ENCODE measurements at places on chromosomes 4 and X. TPM values are rescaled to one million over a fixed set of nuclear protein-coding genes. Genes with fewer than 3 reads are reported as not detected.

DNA sequence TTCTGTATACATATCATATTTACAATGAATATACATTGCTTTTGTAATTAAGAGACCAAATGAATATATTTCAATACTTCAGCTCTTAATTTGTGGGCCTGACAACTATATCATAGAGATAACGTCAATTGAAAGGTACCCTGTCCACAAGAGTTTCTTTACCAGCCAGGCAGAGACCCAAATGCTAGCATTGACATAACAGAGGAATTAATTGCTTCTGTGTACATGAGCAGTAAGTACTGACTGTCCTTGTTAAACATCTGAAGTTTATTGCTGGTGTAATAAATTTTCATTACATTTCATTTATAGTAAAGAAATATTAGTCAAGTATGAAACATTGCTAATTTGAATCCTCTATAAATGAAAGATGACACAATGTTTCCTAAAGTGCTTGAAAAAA lies 910.8 kb downstream of the CCSER1 start:
- DNase-seq = no peak

Gene XK
- 3.7 TPM for total RNA-seq

- no peak for DNase-seq
These were observed 3.6 kb downstream of the IRS4 start for GRCh38 chrX:108732630-108733321.

Gene CT83
- not detected for total RNA-seq

DNA sequence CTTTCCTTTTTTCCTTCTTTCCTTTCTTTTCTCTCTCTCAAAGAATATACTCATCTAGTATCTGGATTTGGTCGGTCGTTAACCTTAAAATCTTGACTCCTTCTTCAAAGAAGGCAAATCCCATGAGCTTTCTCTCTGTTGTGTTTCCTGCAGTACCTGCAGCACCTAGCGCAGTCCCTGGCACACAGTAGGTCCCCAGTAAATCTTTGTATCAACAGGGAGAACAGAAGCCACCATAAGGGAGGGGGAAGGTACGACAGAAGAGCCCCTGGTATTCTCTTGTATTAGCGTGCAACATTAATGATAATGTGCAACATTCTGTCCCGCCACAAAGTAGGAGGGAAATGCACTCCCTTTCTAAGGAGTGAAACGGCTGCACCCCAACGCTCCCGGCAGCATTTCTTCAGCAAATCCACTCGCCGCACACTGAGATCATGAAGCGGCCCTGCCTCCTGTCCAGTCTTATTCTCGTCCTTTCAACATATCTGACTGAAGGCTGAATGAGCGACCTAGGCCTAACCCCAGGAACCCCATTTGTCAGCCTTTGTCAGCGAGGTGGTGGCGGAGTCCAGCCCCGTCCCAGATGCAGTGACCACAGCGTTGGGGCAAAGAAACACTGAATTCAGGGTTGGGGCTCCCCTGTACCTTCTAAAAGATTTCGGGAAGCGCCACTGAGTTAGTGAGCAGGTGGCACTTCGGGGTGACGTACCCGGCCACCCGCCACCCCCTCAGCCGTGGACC lies 133.7 kb downstream of the AMELX start:
- no peak for DNase-seq

Gene PABPC1L2B
- not detected for total RNA-seq

Gene BST1
- 4.5 TPM for total RNA-seq

DNA sequence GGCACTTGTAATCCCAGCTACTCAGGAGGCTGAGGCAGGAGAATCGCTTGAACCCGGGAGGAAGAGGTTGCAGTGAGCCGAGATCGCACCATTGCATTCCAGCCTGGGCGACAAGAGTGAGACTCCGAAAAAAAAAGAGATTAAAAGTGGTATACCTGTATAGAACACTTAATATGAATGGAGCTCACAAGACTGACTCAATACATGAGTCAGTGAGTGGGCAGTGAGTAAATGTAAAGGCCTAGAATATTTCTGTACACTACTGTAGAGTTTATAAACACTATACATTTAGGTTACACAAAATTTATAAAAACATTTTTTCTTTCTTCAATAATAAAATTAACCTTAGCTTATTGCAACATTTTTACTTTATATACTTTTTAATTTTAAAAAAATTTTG lies 93.8 kb downstream of the CENPC start:
- no peak for DNase-seq

Gene SGMS2
- total RNA-seq = 0.41 TPM

Gene LNX1
- 67.7 TPM for total RNA-seq

GRCh38 chr4:94634271-94634670 lies 123.5 kb upstream of the BMPR1B start:
- DNase-seq = no peak

Gene EVC
- total RNA-seq = 2.4 TPM

- no peak for DNase-seq
These were observed 4.5 kb upstream of the ITM2A start for GRCh38 chrX:79371640-79372039.

DNA sequence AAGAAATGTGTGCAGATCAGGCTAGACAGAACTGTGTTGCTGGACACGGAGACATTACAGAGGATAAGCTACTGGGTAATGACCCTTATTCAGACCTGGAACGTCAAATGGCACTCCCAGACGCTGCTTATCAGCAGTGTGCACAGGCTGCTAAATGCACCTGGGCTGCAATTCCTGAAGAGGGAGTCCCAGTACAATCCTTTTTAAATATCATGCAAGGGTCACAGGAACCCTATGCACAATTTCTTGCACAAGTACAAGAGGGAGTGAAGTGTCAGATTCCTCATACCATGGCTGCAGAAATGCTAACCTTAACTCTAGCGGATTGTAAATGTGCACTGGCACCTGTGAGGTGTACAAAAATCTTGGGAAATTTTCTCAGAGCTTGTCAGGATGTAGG lies 16.9 kb downstream of the SPIN2B start:
- no peak for DNase-seq

DNA sequence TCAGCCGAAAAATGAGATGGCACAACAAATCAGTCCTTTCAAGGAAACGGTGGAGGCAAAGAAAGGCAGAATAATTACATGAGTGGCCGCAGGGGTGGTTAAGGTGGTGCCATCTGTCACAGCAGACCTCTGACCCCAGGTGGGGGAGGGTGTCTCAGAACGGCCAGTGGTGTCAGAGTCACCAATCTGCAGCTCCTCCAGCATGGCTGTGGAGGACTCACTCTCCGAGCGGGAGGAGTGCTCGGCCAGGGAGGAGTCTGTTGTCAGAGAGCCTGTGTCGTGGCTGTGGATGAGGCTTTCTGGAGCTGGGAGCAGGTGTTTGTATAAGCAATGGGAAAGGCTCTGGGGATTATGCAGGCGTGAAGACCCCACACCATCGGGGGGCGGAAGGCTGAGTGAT lies 130.3 kb upstream of the PDLIM3 start:
- DNase-seq = no peak

- DNase-seq = no peak
These were observed 63.0 kb upstream of the ZXDB start for GRCh38 chrX:57528670-57529255.

GRCh38 chr4:127284236-127284635 lies 348.5 kb upstream of the INTU start:
- DNase-seq = no peak

GRCh38 chr4:33262824-33263223 lies 2542.7 kb downstream of the PCDH7 start:
- no peak for DNase-seq

Gene CT45A2
- total RNA-seq = not detected

GRCh38 chr4:146472404-146472803 lies 49.3 kb downstream of the SLC10A7 start:
- no peak for DNase-seq

DNA sequence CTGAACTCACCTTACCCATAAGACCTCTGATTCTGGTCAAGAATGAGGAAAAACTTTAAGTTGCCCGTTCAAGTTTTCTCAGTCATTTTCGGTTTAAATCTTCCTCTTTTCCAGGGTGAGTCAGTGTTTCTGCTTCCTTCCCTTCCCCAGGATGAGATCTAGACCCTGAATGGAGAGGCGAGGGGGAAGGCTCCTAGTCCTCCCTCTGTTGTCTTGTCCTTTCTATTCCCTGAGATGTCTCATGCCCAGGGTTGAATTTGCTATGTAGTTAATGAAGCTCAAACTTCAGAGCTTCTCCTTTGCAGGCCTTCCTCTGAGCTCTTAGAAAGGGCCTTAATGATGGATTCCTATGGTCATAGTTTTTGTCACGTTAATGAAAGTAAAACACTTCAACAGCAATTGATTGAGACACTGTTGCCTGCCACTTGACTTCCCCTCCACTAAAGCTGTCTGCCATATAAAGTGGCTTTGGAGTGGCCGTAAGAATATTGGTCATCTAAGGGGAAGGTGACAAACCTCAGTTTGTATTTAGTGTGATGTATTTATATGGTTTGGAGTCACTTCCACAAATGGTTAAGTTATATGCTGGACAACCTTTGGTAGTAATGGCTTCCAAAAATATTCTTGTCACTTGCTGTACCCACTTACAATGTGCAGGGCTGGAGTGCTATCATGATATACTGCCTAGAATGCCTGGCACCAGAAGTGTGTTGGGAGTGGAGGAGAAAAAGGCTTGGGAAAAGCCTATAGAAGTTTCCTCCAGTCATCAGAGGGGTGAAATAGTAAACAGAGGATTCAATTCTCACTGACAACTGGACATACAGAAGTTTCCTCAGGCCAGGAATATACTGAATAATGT lies 24.3 kb upstream of the GPRIN3 start:
- no peak for DNase-seq

Gene MAGEA11
- not detected for total RNA-seq
